ENCODE measurements at places on chromosomes 6 and 20.

DNA sequence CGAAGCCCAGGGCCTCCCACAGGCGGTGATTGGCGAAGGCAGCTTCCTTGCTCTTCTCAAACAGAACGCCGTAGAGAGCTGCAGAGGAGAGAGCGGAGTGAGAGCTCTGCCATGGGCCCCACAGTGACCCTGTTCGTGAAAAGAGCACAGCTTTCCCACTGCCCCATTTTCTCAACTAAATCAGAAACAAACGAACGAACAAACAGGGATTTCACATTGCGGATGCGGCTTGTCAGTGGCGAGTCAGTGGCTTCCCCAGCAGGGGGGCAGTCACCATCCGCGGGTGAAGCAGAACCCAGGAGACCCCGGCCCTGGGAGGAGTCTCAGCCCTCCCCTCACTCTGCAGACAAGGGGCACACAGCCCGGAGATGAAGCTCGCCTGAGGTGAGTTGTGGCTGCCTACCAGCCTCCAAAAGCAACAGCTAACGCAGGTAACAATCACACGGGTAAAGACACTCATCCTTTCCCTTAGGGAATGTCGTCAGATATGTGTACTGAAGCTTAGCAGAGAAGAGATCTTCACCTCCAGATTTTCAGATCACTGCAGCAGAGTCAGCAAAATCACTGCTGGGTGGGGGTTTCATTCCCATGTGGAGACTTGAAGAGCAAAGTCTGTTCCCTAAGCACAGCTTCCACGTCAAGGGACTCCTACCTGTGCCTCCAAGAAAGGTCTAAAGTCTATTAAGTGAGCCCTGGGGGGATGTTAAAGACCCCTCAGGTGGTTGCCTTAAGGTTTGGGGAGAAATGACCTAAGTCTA lies 51.2 kb upstream of the GPR31 start:
- no peak for DNase-seq

- no peak for DNase-seq
These were observed 5.5 kb upstream of the CDSN start for GRCh38 chr6:31125586-31126363.

- DNase-seq, result no peak
These were observed 391.4 kb upstream of the CITED2 start for GRCh38 chr6:139765825-139766285.

- no peak for DNase-seq
These were observed 243.7 kb upstream of the CHD6 start for GRCh38 chr20:41861772-41862422.

DNA sequence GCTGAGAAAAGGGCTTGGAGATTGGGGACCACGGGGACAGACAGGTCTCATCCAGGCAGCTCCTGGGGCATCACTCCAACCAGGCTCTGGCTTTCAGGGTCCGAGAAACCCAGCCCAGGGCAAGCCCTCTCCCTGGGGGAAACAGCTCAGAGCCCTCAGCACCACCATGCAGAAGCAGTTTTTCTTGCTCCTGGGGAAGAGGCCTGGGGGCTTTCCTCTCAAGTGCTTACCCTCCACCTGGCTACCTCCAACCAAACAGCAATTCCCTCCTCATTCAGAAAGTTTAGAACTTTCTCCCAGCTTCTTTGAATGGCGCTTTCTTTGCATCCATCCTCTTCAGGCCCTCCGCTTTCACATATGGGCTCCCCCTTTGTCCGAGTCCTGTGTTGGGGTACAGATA lies 110.4 kb upstream of the PHACTR3 start:
- no peak for DNase-seq

- peak; percentile 86 for DNase-seq
These were observed 14.4 kb downstream of the ARMC2 start for GRCh38 chr6:108862479-108863191.

- no peak for DNase-seq
These were observed 13.6 kb downstream of the LRRC73 start for GRCh38 chr6:43496370-43497128.

DNA sequence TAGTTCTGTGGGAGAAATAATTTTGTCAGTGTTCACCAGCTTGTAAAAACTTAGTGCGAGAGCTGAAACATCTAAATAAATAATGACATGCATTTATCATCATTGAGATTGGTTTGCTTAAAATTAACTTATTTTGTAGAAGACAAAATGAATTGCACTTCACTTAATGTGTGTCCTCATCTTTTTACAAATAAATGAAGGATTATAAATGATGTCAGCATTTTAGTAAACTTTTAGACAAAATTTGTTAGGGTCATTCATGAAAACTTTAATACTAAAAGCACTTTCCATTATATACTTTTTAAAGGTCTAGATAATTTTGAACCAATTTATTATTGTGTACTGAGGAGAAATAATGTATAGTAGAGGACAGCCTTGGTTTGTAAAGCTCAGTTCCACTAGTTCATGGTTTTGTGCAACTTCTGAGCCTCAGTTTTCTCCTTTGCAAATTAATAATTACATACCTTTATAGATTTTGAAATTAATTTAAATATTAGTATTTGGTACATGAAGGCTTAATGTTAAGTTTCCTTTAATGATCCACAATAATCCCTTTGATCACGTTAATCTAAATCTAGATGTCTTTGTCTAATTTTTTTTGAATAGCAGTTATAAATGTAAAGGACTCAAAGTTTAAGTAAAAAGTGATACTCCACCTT lies 9.2 kb downstream of the LOC128125822 start:
- no peak for DNase-seq

DNA sequence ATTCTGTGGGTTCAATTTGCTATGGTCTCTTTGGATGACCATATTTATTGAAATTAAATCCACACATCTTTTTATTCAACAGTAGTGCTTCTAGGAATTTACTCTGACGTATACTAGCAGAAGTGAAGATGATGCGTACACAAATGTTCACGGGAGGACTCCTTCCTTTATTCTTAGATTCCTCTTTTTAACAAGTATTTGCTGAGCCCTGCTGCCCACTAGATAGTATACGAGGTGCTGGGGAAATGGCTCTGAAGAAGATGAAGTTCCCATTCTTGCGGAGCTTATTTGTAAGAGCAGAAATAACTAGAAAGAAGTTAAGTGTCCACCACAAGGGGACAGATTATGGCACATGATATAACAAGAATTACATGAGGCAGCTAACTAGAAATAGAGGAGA lies 145.2 kb downstream of the DOK5 start:
- DNase-seq, result peak; percentile 8

DNA sequence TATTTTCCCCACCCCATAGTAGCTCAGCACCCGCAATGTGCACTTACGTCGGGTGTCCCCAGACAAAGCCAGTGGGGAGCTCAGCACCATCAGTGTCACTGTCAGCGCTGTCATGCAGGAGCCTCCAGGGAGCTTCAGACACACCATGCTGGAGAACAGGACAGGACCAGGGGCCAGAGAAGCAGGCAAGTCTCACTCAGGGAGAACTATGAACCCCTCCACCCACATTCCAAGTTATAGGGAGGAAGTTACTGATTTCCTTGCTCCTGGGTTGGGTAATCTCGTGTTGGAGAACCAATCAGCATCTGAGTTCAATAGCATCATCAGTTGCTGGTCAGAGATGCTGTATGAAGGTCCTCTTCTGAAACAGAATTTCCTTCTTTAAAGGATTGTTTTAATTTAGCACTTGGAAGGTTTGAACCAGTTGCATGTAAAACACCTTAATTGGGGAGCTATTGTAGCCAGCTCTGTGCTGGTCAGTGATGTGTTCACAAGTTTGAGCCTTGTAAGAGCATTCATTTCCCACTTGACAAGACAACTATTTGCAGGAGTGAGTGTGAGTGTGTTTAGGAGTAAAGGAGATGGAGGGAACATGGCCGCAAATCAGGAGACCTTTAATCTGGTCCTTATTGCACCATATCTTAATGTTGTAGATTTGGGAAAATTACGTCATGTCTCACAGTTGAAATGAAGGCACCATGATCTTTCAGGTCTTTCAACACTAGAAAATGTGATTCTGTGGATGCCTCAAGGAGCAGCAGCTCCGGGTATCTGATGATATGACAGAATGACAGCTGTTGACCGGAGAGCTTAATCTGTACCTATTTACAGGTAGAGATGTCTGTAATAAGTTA lies at the start of gene HLA-DRB1:
Gene HLA-DRB1, minus strand, starts transcription at position 253 of the 854 bp plus-strand sequence. Its CDS starts 106 bp downstream, at position 147.
- peak; percentile 92 for DNase-seq

DNA sequence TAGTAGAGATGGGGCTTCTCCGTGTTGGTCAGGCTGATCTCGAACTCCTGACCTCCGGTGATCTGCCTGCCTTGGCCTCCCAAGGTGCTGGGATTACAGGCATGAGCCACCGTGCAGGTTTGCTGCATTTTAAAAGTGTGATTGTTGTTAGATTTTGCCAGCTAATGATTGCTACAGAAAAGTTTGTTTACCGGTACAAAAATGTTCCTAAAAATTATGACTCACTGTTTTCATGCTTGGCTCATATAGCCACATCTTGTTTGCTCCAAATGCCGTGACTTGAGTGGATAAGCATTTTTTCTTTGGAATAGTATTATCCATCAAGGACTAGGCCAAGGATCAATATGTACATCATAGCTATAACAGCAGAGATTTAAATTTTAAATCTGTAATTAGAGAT lies 24.3 kb downstream of the LRRN4 start:
- DNase-seq, result no peak

GRCh38 chr6:143592335-143592734 lies 80.8 kb upstream of the FUCA2 start:
- DNase-seq, result no peak

DNA sequence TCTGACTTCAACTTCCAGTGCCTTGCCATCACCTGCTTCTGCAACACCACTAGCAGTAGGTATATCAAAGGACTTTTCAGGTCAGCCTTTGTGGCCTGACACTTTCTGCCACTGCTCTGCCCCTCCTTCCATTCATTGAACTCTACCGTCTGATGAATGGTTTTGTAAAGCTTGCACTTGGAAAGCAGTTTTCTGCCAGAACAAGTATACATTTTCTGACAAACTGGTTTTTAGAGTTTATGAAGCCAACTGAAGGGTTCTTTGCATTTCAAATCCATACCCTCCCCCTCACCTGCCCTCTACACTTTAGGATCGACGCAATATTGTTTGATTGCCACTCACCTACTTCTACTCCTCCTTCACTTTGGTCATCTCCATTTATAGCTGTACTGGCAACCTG lies 603.1 kb downstream of the HACE1 start:
- no peak for DNase-seq

- no peak for DNase-seq
These were observed 402.8 kb downstream of the PKHD1 start for GRCh38 chr6:51684603-51685002.

DNA sequence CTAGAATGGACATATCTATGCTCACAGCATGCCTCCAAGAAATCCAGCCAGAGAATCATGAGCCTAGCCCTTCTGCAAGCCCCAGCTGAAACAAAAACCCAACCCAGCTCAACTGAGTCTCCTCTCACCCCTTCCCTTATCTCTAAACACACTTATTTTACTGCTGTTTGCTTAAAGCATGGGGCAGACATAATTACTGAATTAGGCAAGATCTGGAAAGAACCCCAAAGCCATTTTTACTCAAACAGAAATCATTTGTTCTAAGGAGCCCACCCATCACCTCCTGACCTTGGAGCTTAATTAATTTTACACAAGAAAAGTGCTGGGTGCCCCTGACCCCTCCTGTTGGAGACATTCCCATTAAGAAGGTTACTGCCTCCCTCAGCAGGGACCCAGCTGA lies 291.6 kb downstream of the MAFB start:
- no peak for DNase-seq

DNA sequence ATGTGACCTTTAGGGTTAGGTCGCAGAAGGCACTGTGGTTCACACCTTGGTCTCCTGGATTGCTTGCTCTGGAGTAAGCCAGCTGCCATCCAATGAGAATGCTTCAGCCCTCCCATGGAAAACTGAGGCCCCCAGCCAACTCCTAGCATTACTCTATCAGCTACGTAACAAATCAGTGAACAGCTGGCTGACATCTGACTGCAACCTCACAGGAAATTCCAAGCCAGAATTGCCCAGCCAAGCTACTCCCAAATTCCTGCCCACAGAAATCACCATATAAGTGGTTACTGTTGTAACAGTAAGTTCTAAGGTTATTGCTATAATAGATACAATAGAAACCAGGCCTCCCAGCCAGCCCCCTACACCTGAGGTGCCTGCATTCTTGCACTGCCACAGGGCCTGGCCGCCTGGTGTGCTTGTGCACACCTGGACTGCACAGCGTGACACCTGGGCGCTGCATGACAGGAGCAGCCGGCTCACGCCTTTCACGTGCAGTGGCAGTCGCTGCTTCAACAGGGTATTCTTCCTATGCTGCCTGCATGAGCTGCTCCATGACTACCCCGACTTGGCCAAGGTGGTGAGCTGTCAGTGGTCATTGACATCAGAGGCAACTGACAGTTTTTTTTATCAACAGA lies 429.7 kb upstream of the RUNX2 start:
- no peak for DNase-seq
